Memory B cell (primary cell): ENCODE measurements at places on chromosomes 7 and 10.
A peak's percentile ranks its signal among the peaks of the same experiment; 100 is the strongest.

DNA sequence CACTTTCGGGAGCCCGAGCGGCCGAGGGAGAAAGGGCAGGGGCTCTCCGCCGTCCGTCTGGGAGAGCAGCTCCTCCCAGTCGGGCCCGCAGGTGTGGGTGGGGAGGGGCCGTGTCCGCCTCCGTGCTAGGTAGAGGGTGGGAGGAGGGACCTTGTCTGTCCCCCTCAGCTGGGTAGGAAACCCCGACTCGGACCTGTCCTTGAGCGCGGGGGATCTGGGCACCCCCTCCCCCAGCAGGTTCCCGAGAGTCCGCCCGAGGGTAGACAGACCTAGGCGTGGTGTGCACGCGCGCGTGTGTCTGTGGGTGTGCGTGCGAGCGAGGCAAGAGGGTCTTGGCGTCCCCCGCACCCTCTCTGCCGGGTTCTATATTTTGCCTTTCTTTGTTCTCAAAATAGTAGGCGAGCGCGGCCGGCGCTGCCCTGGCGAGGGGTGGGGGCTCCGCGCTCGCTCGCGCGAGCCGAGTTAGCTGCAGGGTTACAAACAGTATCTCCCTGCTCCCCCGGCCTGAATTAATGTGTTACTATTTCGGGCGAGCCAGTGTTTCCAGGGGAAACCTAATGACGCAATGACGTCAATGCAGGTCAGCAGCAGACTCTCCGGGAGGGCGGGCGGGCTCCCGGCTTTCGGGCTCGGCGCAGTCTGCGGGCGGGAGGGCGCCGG is 73.9 kb upstream of the LEP start:
- no peak overlapping the region for H3K27ac ChIP-seq
- peak; percentile 42 for DNase-seq
- peaks cover 27% of the 10 kb centered on the region for H3K27me3 ChIP-seq
- peaks cover 3% of the 10 kb centered on the region for H3K36me3 ChIP-seq

DNA sequence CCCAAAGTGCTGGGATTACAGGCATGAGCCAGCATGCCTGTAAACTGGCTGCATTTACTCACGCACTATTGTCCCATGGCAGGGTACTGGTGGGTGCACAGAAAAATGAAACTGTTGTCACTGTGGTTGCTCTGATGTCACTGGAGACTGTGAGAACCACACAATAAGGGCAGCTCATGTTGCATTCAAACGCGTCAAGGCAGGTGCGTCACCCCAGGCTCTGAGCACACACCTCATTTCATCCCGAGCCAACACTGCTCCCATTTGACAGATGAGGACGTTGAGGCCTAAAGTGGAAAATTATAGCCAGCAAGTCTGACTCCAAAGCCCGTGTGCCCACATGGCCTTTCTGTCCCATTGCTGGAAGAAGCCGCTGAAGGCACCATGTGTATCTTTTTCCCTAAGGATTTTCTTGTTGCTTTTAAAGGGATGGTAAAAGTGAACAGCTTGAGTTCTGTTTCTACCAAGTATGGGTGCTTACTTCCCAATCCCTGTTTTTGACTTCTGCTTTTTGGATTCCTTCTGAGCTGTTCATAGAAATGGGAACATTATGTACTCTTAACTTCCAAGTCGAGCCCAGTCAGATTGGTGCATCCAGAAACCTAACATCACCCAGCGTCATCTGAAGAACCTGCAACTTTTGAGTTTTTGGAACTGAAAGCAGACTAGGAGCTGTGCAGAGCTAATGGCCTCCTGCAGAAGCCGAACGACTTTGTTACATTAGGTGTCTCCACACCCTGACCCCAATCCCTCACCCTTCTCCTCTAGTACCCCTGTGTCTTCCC is 60.1 kb upstream of the CARD11 start:
- H3K27ac ChIP-seq = no peak overlapping the region
- H3K4me3 ChIP-seq = no peak overlapping the region
- no peaks in the 10 kb centered on the region for H3K27me3 ChIP-seq
- no peaks in the 10 kb centered on the region for H3K36me3 ChIP-seq
- no peak for DNase-seq
- peaks cover 5% of the 10 kb centered on the region for H3K4me1 ChIP-seq

- no peak overlapping the region for H3K4me3 ChIP-seq
- no peaks in the 10 kb centered on the region for H3K27me3 ChIP-seq
- no peak overlapping the region for H3K27ac ChIP-seq
- peaks cover 6% of the 10 kb centered on the region for H3K4me1 ChIP-seq
Observed at GRCh38 chr10:91433620-91434019, 23.5 kb downstream of the HECTD2 start.

- no peak for DNase-seq
- H3K36me3 ChIP-seq = no peaks in the 10 kb centered on the region
- H3K27ac ChIP-seq = no peak overlapping the region
Observed at GRCh38 chr7:53744403-53744760, 708.9 kb downstream of the POM121L12 start.

GRCh38 chr10:70551466-70551865 is 51.1 kb downstream of the PRF1 start:
- H3K4me3 ChIP-seq = no peak overlapping the region
- peaks cover 2% of the 10 kb centered on the region for H3K4me1 ChIP-seq
- no peaks in the 10 kb centered on the region for H3K27me3 ChIP-seq
- no peak for DNase-seq
- H3K36me3 ChIP-seq = peaks cover 2% of the 10 kb centered on the region
